ENCODE measurements at places on chromosomes 16 and 17.

DNA sequence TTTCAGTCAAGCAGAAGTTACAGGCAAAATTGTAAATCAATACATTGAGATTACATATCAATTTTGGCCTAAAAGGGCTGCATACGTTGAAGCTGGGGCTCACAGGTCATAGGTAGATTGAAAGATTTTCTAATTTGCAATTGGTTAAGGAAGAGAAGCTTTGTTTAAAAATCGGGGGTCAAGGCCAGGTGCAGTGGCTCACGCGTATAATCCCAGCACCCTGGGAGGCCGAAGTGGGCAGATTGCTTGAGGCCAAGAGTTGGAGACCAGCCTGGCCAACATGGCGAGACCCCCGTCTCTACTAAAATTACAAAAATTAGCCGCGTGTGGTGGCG is 68.4 kb downstream of the MARF1 start:
- DNase-seq, result no peak

DNA sequence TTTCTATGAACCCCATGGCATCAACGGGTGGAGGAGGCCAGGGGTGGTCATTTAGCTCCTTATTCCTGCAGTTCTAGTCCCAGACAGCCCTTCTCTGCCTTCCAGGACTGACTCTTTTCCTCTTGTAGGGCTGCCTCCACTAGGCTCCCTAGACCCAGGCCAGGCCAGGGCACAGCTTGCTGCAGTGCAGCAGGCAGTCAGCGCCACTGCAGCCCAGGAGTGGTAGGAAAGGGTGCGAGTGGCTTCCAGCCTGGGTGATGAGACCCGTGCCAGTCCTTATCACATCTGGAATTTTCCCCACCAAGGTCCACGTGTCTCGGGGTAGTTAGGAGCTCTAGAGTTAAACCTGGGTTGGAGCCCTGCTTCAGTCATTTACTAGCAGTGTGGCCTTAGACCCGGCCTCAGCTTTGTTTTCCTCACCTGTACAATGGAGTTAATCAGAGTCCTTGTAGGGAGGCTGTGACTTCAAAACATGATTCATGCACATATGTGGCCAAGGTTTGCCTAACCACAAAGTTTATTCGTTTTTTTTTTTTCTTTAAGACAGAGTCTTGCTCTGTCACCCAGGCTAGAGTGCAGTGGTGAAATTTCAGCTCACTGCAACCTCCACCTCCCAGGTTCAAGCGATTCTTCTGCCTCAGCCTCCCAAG is 4.7 kb downstream of the SLC5A11 start:
- DNase-seq, result no peak

- DNase-seq, result no peak
Measured at GRCh38 chr16:9050102-9050830, 41.2 kb upstream of the HAPSTR1 start.

GRCh38 chr17:28226563-28227315 is 92.3 kb upstream of the TMEM97 start:
- no peak for DNase-seq

GRCh38 chr17:19876529-19877161 is 8.9 kb upstream of the ULK2 start:
- peak; percentile 47 for DNase-seq

- no peak for DNase-seq
Measured at GRCh38 chr16:78930561-78930960, 670.0 kb downstream of the MAF start.

DNA sequence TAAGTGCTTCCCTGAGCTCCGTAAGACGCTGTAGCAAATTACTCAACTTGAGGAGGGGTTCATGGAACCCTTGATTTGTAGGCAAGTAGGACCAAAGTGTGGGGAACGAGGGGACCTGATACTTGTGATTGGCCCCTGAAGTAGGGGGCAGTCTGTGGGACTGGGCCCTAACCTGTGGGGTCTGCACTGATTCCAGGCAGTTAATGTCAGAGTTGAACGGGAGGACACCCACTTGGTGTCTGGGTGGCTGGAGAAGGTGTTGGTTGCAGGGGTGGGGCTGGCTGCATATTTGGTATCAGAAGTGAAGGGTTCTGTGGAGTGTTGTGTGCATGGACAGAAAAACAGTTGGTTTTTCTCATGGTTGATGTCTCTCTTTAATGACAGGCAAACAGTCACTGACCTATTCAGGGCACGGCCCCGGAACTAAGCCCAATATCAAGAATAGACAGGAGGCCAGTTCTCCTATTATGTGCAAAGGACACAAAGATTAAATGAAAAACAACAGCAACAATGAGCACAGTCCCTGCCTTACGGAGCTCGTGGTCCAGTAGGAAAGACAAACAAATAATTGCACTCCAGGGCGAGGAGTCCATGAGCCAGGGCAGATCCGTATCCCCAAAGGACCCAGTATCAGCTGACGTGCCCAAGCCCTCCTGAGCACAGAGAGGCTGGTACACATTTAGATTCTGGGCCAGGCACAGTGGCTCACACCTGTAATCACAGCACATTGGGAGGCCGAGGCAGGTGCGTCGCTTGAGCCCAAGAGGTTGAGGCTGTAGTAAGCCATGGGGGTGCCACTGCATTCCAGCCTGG is 19.2 kb downstream of the MXRA7 start:
- no peak for DNase-seq

- no peak for DNase-seq
Measured at GRCh38 chr17:46719891-46720290, 98.6 kb downstream of the WNT3 start.

DNA sequence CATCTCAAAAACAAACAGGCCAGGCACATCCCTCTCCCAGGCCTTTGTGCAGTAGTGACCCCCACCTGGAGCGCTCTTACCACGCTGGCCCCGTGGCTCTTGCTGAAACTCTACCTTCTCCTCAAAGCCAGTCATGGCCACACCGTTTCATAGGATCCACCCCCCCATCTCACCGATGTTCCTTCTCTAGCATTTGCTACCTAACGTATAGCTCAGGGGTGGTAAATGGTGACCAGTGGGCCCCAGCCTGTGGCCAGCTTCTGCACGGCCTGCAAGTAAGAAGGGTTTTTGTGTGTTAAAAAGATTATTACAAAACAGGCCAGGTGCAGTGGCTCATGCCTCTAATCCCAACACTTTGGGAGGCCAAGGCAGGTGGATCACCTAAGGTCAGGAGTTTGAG is 43.8 kb downstream of the RMI2 start:
- DNase-seq, result no peak

- DNase-seq, result no peak
Measured at GRCh38 chr17:81252326-81252986, 13.3 kb downstream of the NDUFAF8 start.

DNA sequence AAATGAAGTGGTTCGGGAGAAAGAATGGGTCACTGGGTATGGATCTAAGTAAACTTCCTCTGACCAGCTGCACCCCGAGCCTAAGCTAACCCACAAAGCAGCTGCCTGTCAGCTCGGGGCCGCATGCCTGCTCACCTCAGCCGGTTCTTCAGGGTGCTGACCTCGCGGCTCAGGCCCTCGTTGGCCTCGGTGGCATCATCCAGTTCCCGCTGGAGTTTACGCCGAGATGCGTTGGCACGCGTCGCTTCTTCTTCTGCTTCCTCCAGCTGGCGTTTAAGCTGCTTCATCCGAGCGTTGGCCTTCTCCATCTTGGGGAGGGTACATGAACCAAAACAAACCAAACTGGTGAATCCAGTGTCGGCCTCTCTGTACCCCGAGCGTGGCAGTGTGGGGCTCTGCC is 41.1 kb downstream of the NDEL1 start:
- DNase-seq, result no peak

- no peak for DNase-seq
Measured at GRCh38 chr17:77701996-77702395, 256.5 kb upstream of the TNRC6C start.

- no peak for DNase-seq
Measured at GRCh38 chr17:81518113-81518784, 5.7 kb upstream of the ACTG1 start.
